Type B pancreatic cell (in vitro differentiated cells): ENCODE measurements at places on chromosomes 7 and 10.

GRCh38 chr10:110546499-110547110 lies 20.9 kb upstream of the SMC3 start:
- DNase-seq: no peak

DNA sequence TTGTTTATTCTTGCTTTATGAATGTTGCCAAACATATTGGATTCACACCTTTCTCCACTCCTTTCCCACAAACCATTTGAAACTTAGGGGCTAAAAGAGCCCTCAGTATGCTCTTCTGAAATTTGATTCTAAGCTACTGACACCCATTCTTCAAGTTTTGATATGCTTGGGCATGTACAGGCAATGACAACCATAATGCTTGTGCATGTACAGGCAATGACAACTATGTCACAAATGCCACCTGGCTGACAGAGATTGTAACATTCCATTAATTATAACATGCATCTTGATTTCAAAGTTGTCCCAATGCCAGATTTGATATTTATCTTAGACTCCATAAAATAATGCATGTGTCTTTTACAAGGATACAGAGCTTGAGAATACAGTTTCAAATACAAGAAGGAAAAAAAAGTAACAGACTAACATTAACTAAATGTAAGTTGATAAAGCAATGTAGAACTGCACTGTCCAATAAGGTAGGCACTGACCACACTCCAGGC lies 17.5 kb upstream of the CDK1 start:
- no peak for DNase-seq

DNA sequence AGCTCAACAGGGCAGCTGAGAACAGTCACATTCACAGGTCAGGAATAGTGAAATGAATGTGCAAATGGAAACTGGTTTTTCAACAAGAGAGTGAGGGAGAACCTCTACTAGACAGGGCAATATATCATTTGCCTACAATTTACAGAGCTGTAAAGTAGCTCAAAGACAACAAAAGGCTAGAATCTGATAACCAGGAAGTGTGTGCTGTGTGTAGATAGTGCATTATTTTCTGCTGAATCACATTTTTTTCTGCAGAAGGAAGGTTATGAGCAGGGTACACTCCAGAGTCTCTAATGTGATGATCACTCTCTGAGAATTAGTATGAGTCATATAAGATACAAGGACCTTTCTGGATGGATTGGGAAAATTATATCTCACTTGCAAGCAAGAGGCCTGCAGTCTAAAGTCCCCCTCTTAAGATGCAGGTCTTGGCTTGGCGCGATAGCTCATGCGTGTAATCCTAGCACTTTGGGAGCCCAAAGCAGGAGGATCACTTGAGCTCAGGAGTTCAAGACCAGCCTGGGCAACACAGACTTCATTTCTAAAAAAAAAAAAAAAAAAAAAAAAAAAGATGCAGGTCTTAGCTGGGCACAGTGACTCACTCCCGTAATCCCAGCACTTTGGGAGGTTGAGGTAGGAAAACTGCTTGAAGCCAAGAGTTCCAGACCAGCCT lies 59.9 kb upstream of the COBL start:
- DNase-seq: no peak

- DNase-seq: no peak
Observed at GRCh38 chr10:3119796-3120459, 52.6 kb downstream of the PFKP start.

GRCh38 chr10:84428711-84429110 lies 100.3 kb downstream of the CCSER2 start:
- no peak for DNase-seq

DNA sequence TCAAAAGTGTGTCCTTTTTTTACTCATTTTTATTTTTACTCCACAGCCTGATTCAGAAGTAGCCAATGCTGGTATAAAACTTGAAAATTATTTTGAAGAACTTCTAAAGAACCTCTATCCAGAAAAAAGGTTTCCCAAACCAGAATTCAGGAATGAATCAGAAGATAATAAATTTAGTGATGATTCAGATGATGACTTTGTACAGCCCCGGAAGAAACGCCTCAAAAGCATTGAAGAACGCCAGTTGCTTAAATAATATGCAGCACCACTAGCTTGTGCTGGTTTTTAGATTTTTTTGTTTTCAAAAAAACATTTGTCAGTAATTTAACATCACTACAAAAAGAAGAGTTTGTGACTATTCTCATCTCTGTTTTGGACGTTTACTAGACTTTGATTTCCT lies 116.5 kb downstream of the SVOPL start:
- DNase-seq: no peak
